Activated CD8-positive, alpha-beta T cell treated with anti-CD3 and anti-CD28 coated beads, Interleukin-2, amount 10 ng/mL, durations not matched to agents 7 days and 5 days (primary cell): ENCODE measurements at places on chromosomes 3 and 15. TPM values are rescaled to one million over a fixed set of nuclear protein-coding genes. Genes with fewer than 3 reads are reported as not detected.
A peak's percentile ranks its signal among the peaks of the same experiment; 100 is the strongest.

DNA sequence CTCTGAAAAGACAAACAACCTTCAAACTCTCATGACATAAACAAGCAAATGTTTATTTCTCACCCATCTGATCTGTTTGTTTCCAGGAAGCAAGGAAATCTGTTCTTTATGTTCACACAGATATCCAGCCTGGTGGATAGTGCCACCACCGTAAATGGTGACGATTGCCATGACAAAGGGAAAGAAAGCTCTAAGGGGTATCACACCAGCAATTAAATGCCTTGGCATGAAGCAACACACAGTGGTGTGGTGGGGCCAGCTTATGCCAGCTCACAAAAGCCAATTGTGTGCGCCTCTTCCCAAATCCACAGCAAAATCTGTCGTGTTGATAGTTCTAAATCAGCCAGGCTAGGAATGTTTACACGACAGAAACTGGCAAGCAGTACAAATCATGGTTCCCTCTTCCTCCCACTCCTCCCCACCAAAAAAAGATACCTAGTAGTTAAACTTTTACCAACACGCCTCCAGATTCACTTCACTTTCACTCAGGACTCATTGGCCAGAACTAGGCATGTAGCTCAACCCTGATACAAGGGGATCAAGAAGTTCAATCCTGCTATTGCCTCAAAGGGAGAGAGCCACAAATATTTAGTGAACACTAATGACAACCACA, 189.2 kb upstream of the SLCO3A1 start:
- no peak for DNase-seq

GRCh38 chr3:30350901-30351300, 255.5 kb upstream of the TGFBR2 start:
- DNase-seq, result no peak

GRCh38 chr3:115766587-115767482, 143.5 kb downstream of the GAP43 start:
- no peak for DNase-seq

- DNase-seq, result peak; percentile 62
Measured at GRCh38 chr3:54427941-54428871, 305.9 kb downstream of the CACNA2D3 start.

GRCh38 chr3:22908989-22909507, 294.1 kb upstream of the UBE2E2 start:
- no peak for DNase-seq

GRCh38 chr3:8319935-8320634, 181.5 kb upstream of the LMCD1 start:
- DNase-seq, result no peak

GRCh38 chr15:74835312-74835823, 7.6 kb downstream of the ULK3 start:
- DNase-seq, result peak; percentile 54

CCR5 gene
- total RNA-seq, result 38.8 TPM

GRCh38 chr3:171965067-171965712, 74.2 kb upstream of the FNDC3B start:
- DNase-seq, result no peak

DNA sequence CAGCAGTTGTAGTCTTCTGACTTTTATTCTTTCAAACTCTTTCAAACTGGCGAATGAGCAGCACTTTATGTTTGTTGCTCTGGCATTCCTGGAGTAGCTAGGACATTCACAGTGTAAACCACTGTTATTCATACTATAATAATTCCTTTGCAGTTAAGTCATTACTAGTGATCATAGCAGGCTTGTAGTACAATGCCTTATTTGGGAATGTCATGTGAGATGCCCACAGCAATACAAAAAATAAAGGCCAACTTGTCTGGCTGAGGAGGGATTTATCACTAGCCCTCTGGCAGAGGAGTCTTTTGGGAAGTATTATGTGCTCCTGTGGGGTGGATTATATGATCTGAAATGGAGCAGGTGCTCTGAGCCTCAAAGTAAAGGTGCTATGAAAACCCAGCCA, 197.2 kb downstream of the VGLL3 start:
- no peak for DNase-seq

DNA sequence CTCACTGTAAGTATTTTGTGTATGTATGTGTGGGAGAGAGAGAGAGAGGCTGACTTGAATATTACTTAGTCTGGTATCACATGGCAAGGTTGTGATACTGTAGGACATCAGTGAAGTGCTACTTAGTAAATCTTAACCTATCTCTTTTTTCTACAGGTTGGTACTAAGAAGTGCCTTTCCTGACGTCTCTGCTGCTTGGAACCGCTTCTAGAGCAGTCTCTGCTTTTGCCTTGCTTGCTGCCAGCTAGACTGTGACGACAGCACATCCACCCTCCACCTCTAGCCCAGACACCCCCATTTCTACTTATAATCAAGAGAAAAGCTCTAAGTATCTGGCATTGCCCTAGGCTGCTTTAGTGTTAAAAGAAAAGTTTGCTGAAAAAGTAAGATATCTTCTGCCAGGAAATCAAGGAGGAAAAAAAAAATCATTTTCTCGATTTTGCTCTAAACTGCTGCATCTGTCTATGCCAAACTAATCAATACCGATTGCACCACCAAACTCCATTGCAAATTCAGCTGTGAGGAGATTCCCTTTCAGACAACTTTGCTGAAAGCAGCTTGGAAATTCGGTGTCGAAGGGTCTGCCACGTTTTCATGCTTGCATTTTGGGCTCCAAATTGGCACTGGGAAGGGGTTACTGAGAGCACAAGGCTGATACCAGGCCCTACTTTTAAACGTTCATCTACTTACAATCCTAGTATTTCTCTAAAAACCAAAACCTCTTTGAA, 30.7 kb downstream of the MBNL1 start:
- DNase-seq, result no peak

- no peak for DNase-seq
Measured at GRCh38 chr15:78536134-78536533, 4.1 kb upstream of the PSMA4 start.
